ENCODE measurements at places on chromosomes 12 and 14. TPM values are rescaled to one million over a fixed set of nuclear protein-coding genes. Genes with fewer than 3 reads are reported as not detected.

AMDHD1 gene
- 1.2 TPM for polyA plus RNA-seq

TMCC3 gene
- polyA plus RNA-seq = 43.7 TPM

TCL1B gene
- 0.50 TPM for polyA plus RNA-seq

SERPINA9 gene
- polyA plus RNA-seq = not detected

SLC10A1 gene
- 0.23 TPM for polyA plus RNA-seq

KRT80 gene
- polyA plus RNA-seq = 0.83 TPM

RAD9B gene
- 1.1 TPM for polyA plus RNA-seq

SPATA7 gene
- polyA plus RNA-seq = 25.7 TPM

TBX3 gene
- 78.4 TPM for polyA plus RNA-seq

PSMA6 gene
- polyA plus RNA-seq = 173 TPM

TDRD9 gene
- 5.1 TPM for polyA plus RNA-seq

RPS6KL1 gene
- polyA plus RNA-seq = 2.0 TPM

TARBP2 gene
- 43.0 TPM for polyA plus RNA-seq

SUDS3 gene
- 42.5 TPM for polyA plus RNA-seq

RFX4 gene
- polyA plus RNA-seq = not detected

CLEC2B gene
- polyA plus RNA-seq = 4.3 TPM

NUP37 gene
- polyA plus RNA-seq = 34.3 TPM

RTL1 gene
- polyA plus RNA-seq = 0.06 TPM

STAB2 gene
- polyA plus RNA-seq = 2.2 TPM
